ENCODE measurements at places on chromosomes 3 and 15. TPM values are rescaled to one million over a fixed set of nuclear protein-coding genes. Genes with fewer than 3 reads are reported as not detected.

DNA sequence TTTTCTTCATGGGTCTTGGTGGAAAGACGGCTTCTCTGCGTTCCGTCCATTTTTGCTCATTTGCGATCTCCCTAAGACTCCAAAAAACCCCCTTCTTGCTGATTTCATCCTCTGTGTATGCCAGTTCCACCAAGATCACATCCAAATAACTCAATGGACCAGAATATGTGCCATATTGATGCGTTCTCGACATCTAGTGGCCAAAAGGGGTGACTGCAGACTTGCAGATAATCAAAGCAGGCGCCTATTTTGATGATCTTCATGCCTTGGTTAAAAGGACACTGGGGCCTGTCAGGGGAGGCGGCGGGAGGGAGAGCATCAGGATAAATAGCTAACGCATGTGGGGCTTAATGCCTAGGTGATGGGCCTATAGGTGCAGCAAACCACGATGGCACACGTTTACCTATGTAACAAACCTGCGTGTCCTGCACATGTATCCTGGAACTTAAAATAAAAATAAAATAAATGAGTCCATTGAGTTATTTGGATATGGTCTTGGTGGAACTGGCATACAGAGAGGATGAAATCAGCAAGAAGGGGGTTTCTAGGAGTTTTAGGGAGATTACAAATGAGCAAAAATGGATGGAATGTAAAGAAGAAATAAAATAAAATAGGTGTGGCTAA is 104.2 kb upstream of the RAD18 start:
- no peak for DNase-seq

GRCh38 chr15:72866182-72866581 is 82.6 kb upstream of the ADPGK start:
- DNase-seq: no peak

GRCh38 chr3:194100856-194101390 is 35.0 kb upstream of the HES1 start:
- DNase-seq: peak; percentile 70

DNA sequence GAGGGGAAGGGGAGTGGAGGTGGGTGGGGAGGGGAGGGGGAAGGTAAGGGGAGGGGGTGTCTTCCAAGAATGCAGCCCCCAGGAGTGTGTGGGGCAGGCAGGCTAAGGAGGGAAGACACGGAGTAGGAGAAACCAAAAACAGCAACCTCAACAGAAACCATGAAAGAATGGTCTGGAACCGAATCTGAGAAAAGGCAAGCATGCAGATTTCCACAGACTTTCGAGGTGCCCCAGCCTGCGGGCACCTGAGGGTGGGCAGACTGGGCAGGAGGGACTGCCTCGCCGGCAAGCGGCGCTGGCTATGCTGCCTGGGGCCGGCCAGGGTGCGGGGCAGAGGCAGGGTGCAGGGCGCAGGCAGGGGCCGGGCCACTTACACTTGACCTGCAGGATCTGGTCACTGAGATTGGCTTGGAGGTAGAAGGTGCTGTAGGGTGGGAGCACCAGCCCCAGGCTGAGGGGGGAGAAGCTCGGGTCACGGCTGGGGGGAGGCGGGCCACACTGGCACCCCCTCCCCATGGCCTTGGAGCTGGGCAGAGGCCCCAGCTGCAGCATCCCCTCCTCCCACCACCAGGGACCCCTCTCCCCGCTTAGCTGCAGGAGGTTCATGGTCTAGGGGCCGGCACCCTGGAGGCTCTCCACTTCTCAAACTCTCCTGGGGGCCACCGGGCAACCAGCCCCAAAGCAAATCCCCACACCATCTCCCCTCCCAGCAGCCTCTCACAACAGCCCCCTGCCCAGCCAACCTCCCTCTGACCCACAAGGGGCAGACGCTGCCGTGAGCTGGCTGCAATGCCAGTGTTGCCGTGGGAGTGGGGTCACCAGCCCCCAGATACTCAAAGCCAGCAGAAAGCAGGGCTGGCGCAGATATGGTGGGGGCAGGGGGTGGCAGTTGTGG is 15.3 kb upstream of the TMEM115 start:
- no peak for DNase-seq

DNA sequence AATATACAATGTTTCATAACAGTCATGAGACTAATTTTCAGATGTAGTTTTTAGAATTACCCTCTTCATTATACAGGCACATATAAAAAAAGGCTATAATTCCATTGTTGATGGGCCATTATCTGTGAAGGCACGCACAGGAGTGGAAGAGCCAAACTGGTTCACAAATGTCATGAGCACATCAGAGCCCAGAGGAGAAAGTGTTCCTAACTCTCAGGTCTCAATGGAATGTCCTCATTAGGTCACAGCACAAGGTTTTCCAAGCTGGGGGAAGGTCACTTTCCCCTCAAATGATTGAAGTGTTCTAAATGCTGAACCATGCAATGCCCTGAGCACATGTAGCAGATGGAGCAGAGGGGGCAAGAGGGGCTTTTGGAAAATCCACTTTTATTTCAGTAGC is 41.2 kb downstream of the GJD2 start:
- DNase-seq: no peak

DNA sequence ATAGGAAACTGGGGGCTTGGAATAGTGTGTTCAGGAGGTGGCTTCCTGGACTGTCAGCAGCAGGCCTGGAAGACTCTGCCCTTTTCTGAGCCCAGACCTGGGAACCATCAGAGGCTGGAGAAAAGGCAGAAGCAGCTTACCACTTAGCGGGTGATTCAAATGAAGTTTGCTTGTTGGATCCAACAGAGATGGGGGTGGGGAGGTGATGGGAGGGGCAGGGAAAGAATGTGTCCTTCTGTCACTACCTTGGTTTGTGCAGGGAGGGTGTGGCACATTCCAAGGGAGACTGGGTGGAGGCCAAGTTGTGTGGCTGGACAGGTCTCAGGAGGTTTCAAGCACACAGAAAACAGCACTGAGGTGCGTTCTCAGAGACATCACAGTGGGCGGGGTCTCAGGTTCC is 58.8 kb downstream of the TRAK1 start:
- peak; percentile 85 for DNase-seq

DNA sequence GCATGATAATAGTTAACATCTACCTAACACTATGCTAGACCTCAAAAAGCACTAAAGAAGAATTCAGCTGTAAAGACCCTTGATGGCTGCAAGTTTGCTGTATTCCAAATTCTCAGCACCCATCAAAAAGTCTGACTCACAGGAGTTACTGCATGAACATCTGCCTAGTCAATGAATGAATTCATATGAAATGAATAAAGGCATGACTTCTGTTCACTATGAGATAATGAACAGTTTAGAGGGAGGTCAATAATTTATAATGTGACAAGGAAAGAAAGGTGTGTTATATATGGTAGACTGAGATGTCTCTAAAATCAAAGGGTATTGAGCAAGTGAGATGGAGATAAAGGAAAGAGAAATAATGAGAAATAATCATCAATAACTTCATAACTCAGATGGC is 508.2 kb upstream of the TGFBR2 start:
- DNase-seq: no peak

DNA sequence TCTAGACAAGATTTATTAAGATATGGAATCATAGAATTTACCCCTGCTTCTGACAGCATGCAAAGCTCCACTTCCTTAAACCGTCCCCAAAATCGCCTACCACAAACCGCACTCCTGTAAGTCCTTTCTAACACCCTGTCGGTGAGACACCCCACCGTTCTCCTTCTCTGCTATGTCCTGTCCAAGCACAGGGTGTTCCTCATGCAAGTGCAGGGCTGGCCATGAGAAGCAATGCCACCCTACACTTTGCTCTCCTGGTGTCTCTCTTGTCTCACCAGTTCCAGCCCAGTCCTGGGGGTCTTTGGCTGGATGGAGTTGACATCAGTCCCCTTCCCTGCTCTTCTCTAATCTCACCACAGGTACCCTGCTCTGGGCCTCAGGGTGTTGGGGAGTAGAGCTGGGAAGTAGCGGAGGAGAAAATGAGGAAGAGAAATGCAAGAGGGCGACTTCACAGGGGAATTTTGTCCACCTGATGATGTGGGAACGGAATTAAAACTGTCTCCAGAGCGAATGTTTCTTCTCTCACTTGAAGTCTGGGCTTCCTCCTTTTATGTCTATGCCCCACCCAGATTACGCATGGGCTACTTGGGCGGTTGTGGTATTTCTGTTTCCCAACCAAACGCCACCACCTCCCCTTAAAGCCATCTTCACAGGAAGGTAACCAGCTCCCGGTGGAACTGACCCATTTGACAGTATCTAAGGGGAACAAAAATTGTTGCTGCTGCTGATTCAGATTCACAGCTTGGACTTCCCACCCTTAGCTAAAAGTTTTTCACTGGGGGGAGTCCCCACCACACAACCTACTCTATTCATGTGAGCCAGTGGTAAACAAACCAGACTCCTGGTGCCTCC is 49.9 kb downstream of the CASR start:
- DNase-seq: peak; percentile 74

- no peak for DNase-seq
Measured at GRCh38 chr15:50057196-50057595, 61.8 kb downstream of the ATP8B4 start.

DNA sequence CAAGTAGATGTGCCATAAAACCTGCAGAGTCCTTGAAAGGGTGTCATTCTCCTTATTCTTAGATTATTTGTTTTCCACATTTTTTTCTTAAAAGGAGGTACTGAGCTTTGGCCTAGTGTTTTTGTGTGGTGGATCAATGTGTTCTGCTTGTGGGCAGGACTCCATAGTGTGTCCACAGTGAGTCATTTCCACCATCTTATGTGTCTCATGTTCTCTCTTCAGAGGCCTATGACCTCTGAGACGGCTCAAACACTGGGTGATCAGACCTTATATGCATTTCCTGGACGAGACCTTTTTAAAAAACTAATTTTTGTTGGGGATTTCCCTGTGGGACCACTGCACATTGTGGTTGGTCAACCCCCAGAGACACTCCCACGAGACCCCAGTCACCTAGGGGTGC is 93.4 kb downstream of the CHCHD4 start:
- DNase-seq: no peak

GRCh38 chr3:178827285-178827856 is 244.2 kb downstream of the ZMAT3 start:
- no peak for DNase-seq

GRCh38 chr3:131744765-131745164 is 242.0 kb upstream of the MRPL3 start:
- no peak for DNase-seq

The ROPN1 gene
- not detected for total RNA-seq

The KY gene
- total RNA-seq: not detected

The PRR20G gene
- total RNA-seq: not detected

The SKOR1 gene
- 1.2 TPM for total RNA-seq

The NR2F2 gene
- 14.9 TPM for total RNA-seq

The UBR1 gene
- 37.1 TPM for total RNA-seq

The DCLK3 gene
- not detected for total RNA-seq

The IGSF10 gene
- 0.70 TPM for total RNA-seq

The BFSP2 gene
- total RNA-seq: not detected
